ENCODE measurements at places on chromosomes 4 and X. TPM values are rescaled to one million over a fixed set of nuclear protein-coding genes. Genes with fewer than 3 reads are reported as not detected.
A peak's percentile ranks its signal among the peaks of the same experiment; 100 is the strongest.

DNA sequence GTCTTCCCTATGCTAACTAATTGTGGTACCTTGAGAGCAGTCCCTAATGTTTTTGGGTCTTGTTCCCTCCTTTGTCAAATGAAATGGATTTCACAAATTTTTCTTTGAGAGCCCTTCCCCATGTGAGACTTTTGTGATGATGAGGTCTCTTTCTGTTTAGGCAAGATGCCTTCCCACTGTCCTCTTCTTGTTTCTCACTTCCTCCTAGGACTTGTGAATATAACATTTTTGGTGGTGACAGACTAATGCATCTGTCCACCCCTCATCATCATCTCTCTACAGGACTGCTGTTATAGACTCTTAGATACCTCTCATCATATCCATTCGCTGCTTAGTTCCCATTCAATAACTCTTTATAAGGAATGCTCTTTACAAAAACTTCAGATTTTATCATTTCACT is 8.7 kb upstream of the ANK2 start:
- DNase-seq = no peak

GRCh38 chrX:152343306-152343705 is 107.8 kb downstream of the GABRA3 start:
- DNase-seq = no peak

The YIPF6 gene
- total RNA-seq = 17.0 TPM

The EREG gene
- total RNA-seq = not detected

The ADH1A gene
- not detected for total RNA-seq

The ASMTL gene
- total RNA-seq = 43.8 TPM

DNA sequence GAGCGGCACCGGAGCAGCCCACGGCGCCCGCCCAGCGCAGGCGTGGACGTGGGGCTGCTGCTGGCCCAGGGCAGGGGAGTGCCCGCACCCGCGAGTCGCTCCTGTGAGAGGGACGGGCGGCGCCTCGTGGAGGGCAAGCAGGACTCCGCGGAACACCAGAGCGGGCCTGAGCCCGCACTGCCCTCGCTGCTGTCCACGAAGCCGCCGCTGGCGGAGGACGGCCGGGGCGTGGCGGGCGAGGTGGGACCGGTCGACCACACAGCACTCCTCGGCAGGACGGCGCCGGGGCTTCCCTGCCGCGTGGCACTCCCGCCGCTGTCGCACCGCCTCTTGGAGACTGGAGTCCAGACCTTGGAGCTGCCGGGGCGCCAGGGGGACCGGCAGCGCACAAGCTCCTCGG is 29.0 kb downstream of the FAM53A start:
- no peak for DNase-seq

DNA sequence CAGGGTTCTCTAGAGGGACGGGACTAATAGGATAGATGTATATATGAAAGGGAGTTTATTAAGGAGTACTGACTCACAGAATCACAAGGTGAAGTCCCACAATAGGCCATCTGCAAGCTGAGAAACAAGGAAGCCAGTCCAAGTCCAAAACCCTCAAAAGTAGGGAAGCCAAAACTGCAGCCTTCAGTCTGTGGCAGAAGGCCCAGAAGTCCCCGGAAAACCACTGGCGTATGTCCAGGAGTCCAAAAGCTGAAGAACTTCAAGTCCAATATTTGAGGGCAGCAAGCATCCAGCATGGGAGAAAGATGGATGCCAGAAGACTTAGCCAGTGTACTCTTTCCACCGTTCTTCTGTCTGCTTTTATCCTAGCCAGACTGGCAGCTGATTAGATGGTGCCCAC is 227.2 kb downstream of the KCTD8 start:
- DNase-seq = no peak

DNA sequence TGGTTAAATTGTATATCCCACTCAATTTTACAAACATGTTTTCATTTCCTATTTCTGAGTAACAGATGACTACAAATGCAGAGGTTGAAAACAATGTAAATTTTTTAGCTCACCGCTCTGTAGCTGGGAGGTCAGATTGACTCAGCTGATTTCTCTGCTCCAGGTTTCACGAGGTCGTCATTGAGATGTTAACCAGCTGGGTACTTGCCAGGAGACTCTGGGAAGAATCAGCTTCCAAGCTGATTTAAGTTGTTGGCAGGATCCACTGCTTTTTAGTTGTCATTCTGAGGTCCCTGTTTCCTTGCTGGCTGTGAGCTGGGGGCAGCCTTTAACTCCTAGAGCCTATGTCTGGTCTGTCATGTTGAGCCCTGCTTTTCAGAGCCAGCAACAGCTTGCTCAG is 864.3 kb upstream of the AGA start:
- peak; percentile 37 for DNase-seq

The HELT gene
- not detected for total RNA-seq

- DNase-seq = peak; percentile 66
Measured at GRCh38 chrX:40096395-40097091, 1.2 kb downstream of the BCOR start.

GRCh38 chr4:114349543-114350175 is 248.9 kb upstream of the UGT8 start:
- no peak for DNase-seq

GRCh38 chr4:126976850-126977632 is 655.7 kb upstream of the INTU start:
- peak; percentile 22 for DNase-seq

DNA sequence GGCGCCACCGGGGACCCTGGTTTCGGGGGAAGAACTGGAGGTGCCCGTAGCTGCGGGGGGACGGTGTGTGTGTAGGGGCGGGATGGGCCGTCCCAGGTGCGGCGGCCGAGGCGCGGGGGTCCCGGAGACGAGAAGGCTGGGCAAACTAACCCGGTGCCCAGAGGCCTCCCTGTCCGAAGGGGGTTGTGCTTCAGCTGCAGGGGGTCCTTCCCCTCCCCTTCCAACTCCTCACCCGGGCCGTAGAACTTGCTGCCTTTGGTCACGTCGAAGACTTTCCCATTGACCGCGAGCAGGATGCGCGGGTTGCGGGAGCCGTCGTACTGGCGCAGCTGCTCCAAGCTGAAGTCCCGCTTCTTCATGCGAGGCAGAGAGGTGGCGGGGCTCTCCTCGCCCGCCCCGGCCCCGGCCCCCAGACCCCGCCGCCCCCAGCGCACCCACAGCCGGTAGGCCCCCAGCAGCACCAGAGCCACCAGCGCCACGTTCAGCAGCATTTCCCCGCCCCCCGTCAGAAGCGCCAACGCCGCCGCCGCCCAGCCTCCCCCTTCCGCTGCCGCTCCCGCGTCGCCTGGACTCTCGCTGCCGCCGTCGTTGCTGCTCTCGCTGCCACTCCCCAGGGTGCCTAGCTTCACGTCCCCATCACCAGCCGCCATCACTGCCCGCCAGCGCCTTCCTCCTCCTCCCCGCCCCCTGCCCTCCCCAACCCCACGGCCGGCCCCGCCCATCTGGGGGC is at the start of gene PGRMC2:
PGRMC2 (minus strand) TSS at position 673 of the 730 bp plus-strand sequence; CDS start at position 650, 23 bp downstream.
- DNase-seq = peak; percentile 37

All from cardiac muscle cell (in vitro differentiated cells and primary cell).